ENCODE measurements at places on chromosomes 13 and 19.

DNA sequence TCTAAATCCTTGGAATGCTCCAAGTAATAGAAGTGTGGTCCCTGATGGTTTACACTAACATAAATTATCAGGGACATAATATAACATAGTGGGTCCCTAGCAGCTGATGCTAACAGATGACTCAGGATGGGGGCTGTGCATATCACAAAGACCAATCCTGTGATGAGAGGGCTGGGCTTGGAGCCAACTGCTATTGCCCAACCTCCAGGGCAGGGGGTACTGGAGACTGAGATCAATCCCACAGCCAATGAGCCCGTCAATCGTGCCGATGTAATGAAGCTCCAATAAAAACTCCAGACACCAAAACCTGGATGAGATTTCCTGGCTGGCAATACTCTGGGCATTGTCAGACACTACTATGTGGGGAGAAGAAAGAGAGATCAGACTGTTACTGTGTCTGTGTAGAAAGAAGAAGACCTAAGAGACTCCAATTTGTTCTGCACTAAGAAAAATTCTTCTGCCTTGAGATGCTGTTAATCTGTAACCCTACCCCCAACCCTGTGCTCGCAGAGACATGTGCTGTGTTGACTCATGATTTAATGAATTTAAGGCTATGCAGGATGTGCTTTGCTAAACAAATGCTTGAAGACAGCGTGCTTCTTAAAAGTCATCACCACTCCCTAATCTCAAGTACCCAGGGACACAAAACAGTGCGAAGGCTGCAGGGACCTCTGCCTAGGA is 33.4 kb downstream of the ABCC4 start:
- no peak for DNase-seq

DNA sequence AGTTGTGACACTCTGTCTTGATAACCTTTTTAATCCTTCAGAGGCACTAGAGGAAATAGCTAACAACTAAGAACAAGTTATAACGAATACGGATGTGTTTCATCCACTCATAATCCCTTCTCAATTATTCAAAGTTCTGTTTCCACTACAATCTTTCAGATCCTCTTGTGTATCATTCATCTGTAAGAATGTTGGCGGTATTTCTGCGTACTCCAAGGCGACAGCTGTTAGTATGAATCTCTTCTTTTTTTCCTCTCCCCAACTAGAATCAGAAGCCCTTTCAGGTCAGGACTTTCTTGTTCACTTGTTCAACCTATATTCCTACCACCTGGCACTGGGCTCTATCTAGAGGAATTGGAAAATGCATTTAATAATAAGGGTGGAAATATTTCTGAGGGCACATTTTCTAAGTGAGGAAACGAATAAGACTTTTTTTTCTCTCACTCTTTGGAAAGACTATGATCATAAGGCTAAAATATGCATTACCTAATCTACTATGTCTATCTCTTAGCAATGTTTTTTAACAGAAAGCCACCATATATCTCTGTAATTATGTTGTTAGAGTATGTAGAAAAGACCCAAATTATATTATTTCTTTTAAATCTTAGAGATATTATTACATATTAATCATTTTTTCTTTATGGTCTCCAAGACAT is 492.9 kb downstream of the PCDH20 start:
- no peak for DNase-seq

GRCh38 chr19:29533578-29534544 is 8.1 kb downstream of the VSTM2B start:
- DNase-seq: no peak

GRCh38 chr19:56983171-56983570 is 136.6 kb upstream of the USP29 start:
- DNase-seq: no peak

DNA sequence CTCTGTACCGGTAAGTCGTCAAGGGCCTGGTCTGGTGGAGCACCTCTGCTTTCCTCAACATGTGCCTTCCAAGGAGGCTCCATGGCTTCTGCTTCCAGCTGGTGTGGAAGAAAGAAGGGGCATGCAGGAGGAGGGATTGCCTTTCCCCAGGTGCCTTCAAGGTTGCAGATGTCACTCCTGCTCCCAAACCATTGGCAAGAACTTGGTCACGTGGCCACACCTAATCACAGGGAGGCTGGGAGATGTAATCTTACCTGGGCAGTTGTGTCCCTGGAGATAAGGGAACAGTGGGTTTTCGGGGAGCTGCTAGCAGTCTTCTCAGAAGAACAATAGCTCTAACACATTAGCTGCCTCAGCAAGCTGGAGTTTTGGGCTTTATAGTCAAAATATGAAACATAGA is 9.7 kb upstream of the GPR18 start:
- no peak for DNase-seq

DNA sequence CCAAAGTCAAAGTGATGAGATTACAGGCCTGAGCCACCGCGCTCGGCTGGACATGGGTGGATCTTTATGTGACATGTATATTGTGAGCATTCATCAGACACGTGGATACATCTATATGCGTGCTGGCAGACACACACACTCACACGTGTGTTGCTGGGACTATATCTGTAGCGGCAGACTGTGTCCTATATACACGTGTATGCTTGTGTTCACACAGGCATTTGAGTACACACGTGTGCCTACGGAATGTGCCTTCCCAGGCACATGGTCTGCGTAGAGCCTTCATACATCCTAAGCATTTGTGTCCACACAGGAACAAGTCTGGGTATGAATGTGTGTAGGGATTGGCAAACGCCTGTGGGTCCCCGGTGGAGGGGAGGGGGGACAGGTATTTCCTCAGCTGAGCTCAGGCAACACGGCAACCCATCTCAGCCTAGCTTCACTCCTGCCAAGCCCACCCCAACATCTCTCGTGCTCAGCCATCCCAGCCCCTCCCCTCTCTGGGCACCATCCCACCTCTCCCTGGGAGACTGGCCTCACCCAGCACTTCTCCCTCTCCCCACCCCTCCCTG is 2.6 kb downstream of the UNC13A start:
- DNase-seq: no peak

- DNase-seq: no peak
Measured at GRCh38 chr19:35534803-35535480, 1.7 kb downstream of the GAPDHS start.

- DNase-seq: no peak
Measured at GRCh38 chr19:46533078-46533620, 37.5 kb upstream of the PNMA8B start.

GRCh38 chr19:55700813-55701212 is 25.8 kb downstream of the EPN1 start:
- no peak for DNase-seq

- DNase-seq: no peak
Measured at GRCh38 chr13:100694722-100695508, 20.3 kb upstream of the TMTC4 start.

DNA sequence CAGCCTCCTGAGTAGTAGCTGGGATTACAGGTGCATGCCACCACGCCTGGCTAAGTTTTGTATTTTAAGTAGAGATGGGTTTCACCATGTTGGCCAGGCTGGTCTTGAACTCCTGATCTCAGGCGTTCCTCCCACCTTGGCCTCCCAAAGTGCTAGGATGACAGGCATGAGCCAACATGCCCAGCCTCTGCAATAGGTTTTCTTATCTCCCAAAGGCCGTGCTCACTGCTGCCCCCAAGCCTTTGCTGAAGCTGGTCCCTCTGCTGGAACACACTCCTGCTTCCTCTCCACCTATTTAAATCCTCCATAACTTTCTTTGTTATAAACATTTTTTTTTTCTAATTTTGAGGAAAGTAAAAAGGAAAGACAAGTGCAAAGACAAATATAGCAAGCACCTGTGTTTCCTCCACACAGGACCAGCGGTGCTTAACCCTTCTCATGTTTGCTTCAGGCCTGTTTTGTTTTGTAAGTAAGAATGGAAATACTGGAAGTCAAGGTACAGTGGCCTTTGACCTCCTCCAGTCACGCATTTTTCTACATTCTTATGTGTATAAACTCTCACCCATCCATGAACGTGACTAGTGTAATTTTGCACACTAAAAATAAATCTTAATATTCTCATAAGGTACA is 14.5 kb upstream of the TNFAIP8L1 start:
- no peak for DNase-seq

DNA sequence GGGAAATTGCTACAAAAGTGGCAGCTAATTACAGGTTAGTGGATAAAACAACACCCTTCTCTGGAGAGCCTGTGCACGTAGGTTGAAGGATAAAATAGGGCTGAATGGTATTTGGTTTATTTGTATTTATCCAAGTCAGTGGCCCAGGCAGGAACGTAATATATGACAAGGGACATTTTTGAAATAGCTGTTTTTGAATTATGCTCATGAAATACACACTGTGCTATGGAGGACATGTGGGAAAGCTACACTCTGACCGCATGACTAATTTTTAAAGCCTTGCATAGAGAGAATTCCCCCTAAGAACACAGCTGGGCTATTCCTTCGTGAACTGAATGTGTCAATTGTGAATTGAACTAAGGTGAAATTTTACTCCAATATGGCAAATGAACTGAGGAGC is 292.1 kb upstream of the MAB21L1 start:
- no peak for DNase-seq

DNA sequence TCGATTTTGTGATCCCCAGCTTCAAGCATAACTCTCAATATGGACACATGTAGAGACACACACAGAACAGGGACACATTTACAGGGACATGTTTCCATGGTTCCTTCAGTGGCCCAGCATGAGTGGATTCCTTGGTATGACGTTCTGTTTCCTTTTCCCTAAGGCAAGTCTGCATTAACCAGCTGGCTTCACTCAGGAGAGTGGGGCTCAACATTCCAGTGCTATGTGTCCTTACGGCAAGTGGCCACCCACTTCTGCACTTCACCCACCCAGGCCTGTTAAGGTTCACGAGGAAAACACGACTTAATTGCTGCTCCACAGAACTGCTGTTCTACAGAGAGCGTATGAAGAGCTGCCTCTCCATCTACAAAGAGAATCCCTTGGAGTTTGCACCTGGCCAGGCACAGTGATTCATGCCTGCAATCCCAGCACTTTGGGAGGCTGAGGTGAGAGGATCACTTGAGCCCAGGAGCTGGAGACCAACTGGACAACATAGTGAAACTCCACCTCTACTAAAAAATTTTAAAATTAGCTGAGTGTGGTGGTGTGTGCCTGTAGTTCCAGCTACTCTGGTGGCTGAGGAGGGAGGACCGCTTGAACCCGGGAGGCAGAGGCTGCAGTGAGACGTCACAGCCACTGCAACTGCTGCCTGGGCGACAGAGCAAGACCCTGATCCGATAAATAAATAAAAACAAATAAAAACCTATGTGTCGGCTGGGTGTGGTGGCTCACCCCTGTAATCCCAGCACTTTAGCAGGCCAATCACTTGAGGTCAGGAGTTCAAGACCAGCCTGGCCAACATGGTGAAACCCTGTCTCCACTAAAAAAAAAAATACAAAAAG is 32.5 kb downstream of the BRD4 start:
- no peak for DNase-seq

DNA sequence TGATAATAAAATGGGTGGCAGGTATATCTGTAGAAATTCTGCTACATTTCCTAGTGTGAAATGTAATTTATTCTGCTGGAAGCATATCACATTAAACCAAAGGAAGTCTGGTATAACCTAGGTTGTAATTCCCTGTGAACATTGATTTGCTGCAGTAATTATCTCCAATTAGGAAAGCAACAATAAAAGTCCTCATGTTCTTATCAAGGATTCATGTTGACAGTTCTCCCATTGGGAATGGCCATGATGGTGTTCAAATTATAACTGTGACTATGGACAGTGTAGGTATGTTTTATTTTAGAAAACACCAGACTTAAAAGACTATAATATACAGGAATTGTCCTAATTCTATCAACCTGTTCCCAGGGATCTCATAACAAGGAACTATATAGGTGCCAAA is 513.5 kb upstream of the MIR17HG start:
- DNase-seq: no peak

- DNase-seq: no peak
Measured at GRCh38 chr13:75908141-75908540, 272.0 kb downstream of the LMO7 start.

- peak; percentile 27 for DNase-seq
Measured at GRCh38 chr19:21463449-21464105, 41.8 kb upstream of the ZNF429 start.

GRCh38 chr13:75365724-75366173 is 116.2 kb downstream of the TBC1D4 start:
- peak; percentile 18 for DNase-seq

DNA sequence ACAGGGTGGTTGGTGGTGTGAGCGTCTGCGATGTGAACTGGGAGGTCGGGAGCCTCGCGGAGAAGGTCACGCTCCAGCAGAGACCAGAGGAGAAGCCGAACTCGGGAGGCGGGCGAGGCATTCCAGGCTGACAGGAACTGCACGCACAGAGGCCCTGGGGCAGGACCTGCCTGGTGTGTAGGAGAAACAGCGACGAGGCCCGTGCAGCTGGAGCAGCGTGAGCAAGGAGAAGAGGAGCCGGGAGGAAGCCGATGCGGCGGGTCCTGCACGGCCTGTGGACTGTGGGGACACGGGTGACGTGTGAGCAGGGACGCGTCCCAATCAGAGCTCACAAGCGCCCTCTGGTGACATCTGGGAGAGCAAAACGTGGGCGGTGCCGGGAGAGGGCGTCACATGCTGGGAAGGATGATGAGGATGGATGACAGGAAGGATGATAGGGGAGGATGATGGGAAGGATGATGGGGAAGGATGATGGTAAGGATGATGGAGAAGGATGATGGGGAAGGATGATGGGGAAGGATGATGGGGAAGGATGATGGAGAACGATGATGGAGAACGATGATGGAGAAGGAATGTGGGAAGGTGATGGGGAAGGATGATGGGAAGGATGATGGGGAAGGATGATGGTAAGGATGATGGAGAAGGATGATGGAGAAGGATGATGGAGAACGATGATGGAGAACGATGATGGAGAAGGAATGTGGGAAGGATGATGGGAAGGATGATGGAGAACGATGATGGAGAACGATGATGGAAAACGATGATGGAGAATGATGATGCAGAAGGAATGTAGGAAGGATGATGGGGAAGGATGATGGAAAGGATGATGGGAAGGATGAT is 16.1 kb upstream of the MADCAM1 start:
- peak; percentile 32 for DNase-seq

GRCh38 chr13:41458187-41458760 is 924 bp downstream of the RGCC start:
- peak; percentile 40 for DNase-seq

- DNase-seq: no peak
Measured at GRCh38 chr19:47133021-47133471, 2.4 kb downstream of the SAE1 start.

- no peak for DNase-seq
Measured at GRCh38 chr13:113167155-113167554, 8.7 kb downstream of the PROZ start.

- no peak for DNase-seq
Measured at GRCh38 chr13:33146843-33147611, 130.8 kb downstream of the KL start.

DNA sequence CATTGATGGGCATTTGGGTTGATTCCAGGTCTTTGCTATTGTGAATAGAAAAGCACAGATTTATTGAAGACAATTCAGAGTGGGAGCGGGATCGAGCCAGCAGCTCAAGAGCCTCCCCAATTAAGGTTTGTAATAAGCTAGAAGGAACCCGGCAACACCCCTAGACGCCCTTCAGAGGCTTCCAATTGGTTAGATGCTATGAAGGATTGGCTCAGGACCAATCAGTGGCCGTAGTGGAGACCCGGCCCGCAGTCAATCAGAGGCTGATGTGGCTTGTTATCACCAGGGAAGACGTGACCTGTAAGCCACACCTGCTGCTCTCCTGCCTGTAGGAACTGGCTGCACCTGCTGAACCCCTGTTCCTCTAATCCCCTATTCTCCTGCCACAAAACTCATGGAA is 14.6 kb downstream of the SIGLEC11 start:
- DNase-seq: no peak
